ENCODE measurements at places on chromosomes 4 and X. TPM values are rescaled to one million over a fixed set of nuclear protein-coding genes. Genes with fewer than 3 reads are reported as not detected.
A peak's percentile ranks its signal among the peaks of the same experiment; 100 is the strongest.

DNA sequence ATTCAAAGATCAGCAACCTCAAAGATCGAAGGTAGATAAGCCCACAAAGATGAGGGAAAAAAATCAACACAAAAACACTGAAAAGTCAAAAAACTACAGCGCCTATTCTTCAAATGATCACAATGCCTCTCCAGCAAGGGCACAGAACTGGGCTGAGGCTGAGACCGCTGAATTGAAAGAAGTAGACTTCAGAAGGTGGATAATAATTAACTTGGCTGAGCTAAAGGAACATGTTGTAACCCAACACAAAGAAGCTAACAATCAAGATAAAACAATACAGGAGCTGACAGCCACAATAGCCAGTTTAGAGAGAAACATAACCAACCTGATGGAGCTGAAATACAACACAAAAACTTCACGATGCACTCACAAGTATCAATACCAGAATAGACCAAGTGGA lies 231.1 kb downstream of the STPG2 start:
- no peak for DNase-seq

DNA sequence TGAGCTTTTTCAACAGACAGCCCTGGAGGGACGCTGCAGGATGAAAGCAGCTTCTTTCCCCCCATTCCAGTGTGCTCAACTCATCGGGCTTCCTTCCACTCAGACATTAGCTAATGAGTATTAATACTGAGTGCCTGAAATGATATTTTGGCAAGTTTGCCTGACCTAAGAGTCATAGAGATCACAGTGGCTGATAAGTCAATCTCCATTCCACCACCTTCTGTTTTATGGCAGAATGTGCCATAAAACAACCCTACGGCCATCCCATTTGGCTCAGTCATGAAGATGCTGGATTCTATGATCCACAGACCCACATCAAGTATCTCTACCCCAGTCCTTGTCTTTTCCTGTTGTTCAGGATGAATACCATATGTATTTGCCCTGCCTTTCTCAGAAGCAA lies 48.3 kb upstream of the MAB21L2 start:
- DNase-seq = no peak

- DNase-seq = no peak
Measured at GRCh38 chr4:157141976-157142375, 66.0 kb downstream of the GLRB start.

DNA sequence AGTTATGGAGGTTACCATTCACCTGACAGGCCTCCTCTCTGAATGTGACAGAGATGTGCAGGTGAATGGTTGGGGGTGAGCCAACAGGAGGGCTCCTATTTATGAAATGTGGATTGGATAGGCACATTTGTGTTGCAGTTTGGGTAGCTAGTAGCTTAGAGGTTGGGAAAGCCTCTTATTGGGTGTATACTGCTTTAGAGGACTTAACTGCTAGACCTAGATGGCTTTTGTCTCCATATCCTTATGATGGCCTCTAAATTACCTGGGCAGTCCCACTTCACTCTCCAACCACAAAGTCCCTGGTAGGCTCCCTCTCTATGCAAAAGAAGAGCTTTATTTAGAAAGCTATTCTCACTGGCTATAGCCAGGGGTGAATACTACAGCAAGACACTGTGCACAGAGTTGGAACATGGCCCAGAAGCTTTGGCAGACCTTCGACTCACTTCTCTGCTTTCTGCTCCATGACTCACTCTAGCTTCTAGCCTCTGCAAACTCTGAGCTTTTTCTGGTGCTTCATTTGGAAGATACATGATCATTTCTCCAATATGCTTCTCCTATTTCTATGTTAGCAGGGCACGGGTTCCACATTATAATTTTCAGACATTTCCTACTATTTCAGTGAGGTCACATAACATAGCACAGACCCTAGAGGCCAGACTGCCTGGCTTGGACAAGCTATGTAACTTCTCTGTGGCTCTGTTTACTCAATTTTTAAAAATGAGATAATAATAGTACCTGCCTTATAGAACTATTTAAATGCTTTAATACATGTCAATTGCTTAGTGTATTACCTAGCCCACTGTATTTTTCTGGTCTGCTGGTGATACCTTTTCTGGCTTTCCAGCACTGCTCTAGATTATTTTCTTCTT lies 6.0 kb upstream of the VGLL1 start:
- no peak for DNase-seq

GRCh38 chrX:119482481-119483480 lies 14.5 kb downstream of the SLC25A5 start:
- DNase-seq = peak; percentile 4

DNA sequence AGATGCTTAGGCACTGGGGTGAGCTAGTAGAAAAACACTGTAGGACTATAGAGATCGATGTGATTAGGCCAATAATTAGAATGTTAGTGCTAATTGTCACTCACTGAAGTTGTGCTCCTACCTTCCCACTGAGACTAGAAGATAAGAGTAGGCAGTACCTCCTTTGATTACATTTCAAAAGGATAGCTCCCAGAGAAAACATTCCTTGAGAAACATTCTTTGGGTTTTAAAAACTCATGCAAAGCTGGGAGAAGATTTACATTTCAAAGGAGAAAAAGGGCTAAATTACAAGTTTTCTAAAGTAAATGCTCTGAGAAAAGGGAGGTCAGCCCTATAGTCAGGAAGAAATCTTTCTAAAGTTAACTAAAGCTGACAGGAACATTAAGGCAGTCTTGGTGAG lies 860.3 kb upstream of the NDST4 start:
- no peak for DNase-seq

GRCh38 chrX:85569686-85570085 lies 190.2 kb upstream of the POF1B start:
- no peak for DNase-seq

The UBL4A gene
- total RNA-seq = 33.7 TPM

The CASP6 gene
- 13.6 TPM for total RNA-seq

The FIP1L1 gene
- total RNA-seq = 115 TPM
